Left ventricle myocardium inferior (tissue), 1 donor: ENCODE measurements at places on chromosomes 3 and 15. TPM values are rescaled to one million over a fixed set of nuclear protein-coding genes. Genes with fewer than 3 reads are reported as not detected.

DNA sequence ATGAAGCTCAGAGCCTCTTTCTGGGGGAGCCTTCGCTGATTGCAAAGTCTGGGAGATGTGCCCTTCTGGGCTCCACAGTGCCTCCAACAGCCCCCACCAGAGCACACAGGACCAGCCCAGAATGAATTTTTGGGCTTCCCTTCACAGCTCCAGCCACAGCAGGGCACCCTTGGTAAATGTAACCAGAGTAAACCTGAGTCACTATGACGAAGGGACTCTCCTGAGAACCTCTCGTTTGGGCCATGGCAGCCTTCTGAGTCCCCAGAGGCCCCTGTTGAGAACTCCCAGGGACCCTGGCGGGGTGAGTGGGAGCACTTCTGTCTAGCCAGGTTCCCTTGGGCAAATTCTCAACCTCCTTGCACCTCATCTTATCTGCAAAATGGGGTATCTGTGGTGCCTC is 20.8 kb downstream of the FAM3D start:
- H3K4me3 ChIP-seq: no peak overlapping the region
- no peak for DNase-seq
- no peaks in the 10 kb centered on the region for H3K27me3 ChIP-seq
- no peak overlapping the region for H3K27ac ChIP-seq
- no peaks in the 10 kb centered on the region for H3K36me3 ChIP-seq

GRCh38 chr3:12579905-12580304 is 23.0 kb downstream of the MKRN2 start:
- H3K36me3 ChIP-seq: peaks cover 91% of the 10 kb centered on the region
- DNase-seq: no peak
- H3K27ac ChIP-seq: peak overlapping the region; percentile 19
- H3K4me3 ChIP-seq: no peak overlapping the region
- peaks cover 25% of the 10 kb centered on the region for H3K4me1 ChIP-seq
- H3K27me3 ChIP-seq: no peaks in the 10 kb centered on the region

- H3K27me3 ChIP-seq: no peaks in the 10 kb centered on the region
- no peak for DNase-seq
- peaks cover 57% of the 10 kb centered on the region for H3K4me1 ChIP-seq
- peak overlapping the region; percentile 67 for H3K4me3 ChIP-seq
- peaks cover 12% of the 10 kb centered on the region for H3K36me3 ChIP-seq
Measured at GRCh38 chr3:39191773-39192172, 622 bp downstream of the XIRP1 start.

- peaks cover 17% of the 10 kb centered on the region for H3K36me3 ChIP-seq
- no peaks in the 10 kb centered on the region for H3K27me3 ChIP-seq
- DNase-seq: no peak
- no peaks in the 10 kb centered on the region for H3K4me1 ChIP-seq
- no peak overlapping the region for H3K4me3 ChIP-seq
Measured at GRCh38 chr3:45907769-45908705, 21.7 kb downstream of the CCR9 start.

DNA sequence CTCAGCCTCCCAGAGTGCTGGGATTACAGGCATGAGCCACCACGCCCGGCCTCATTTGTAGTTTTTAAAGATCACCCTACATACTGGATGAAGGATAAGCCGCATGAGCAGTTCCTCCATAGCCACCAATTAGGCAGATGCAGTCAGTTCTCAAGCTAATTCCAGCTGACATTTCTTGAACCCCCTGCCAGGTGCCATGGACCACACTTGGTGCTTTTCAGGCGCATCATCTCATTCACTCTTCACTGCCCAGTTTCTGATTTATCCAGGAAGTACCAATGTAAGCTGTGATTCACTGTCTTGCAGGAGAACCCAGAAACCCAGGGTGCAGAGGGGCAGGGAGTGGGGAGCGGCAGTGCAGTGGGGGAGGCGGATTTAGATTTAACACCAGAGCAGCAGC is 56.5 kb upstream of the RASA2 start:
- H3K27ac ChIP-seq: peak overlapping the region; percentile 82
- no peaks in the 10 kb centered on the region for H3K27me3 ChIP-seq
- H3K36me3 ChIP-seq: peaks cover 18% of the 10 kb centered on the region
- peak overlapping the region; percentile 39 for H3K4me3 ChIP-seq
- DNase-seq: no peak
- H3K4me1 ChIP-seq: peaks cover 100% of the 10 kb centered on the region

GABRR3 gene
- not detected for total RNA-seq
